Central memory CD4-positive, alpha-beta T cell (primary cell): ENCODE measurements at places on chromosomes 1 and 21.

DNA sequence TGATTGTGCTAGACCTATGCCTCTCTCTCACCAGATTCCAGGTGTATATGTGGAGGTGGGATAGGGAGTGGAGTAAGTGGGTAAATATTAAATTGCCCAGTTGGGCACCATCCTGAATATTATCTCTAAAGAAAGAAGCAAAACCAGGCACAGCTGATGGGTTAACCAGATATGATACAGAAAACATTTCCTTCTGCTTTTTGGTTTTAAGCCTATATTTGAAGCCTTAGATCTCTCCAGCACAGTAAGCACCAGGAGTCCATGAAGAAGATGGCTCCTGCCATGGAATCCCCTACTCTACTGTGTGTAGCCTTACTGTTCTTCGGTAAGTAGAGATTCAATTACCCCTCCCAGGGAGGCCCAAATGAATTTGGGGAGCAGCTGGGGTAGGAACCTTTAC lies at the start of gene FCER1A:
TSS of gene FCER1A (plus strand) at position 242 of the 400 bp plus-strand sequence. CDS start at position 271, 29 bp downstream.
- no peak for DNase-seq

DNA sequence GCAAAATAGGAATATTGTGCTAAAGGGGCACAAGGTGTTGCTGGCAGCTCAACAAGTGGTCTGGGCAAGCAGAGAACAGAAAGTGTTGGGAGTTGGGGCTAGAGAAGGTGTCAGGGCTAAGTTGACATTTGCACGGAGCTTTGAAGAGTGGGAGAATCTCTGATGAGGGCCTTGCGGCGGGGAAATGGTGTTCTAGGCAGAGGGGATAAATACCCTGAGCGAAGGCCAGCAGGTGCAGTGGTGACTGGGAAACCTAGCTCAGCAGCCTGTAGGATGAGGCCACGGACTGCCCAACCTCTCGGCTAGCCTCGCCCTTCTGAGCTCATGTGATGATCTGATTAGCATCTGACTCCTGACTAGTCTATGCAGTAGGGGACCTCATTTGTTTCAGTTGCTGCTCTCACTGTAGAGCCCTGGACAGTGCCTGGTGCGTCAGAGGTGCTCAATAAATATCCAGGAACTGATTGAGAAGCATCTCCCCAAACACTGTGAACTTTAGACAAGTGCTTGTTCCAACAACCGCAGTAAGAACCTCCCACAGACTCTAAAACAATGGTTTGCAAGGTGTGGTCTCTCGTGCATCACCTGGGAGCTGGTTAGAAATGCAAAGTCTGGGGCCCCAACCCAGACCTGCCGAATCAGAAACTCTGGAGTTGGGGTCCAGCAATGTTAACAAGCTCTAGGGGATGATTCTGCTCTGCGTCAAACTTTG lies 1.0 kb upstream of the FOXO6 start:
- DNase-seq, result no peak

GRCh38 chr1:211714154-211714553 lies 38.7 kb upstream of the NEK2 start:
- DNase-seq, result no peak

- DNase-seq, result no peak
These were observed 466.7 kb downstream of the SMYD3 start for GRCh38 chr1:246040200-246040890.

- no peak for DNase-seq
These were observed 14.1 kb downstream of the TMEM53 start for GRCh38 chr1:44660176-44660575.

- no peak for DNase-seq
These were observed 3.0 kb downstream of the DMRTB1 start for GRCh38 chr1:53462193-53462592.

GRCh38 chr1:66692681-66693080 lies 59.6 kb upstream of the DYNLT5 start:
- DNase-seq, result no peak

GRCh38 chr1:78333502-78333901 lies 157.3 kb upstream of the PTGFR start:
- no peak for DNase-seq

- DNase-seq, result no peak
These were observed 60.2 kb downstream of the PBX1 start for GRCh38 chr1:164619006-164619784.

GRCh38 chr1:234745844-234746797 lies 136.1 kb upstream of the IRF2BP2 start:
- DNase-seq, result no peak

- peak; percentile 72 for DNase-seq
These were observed 7.5 kb downstream of the SHISA4 start for GRCh38 chr1:201895913-201896807.

DNA sequence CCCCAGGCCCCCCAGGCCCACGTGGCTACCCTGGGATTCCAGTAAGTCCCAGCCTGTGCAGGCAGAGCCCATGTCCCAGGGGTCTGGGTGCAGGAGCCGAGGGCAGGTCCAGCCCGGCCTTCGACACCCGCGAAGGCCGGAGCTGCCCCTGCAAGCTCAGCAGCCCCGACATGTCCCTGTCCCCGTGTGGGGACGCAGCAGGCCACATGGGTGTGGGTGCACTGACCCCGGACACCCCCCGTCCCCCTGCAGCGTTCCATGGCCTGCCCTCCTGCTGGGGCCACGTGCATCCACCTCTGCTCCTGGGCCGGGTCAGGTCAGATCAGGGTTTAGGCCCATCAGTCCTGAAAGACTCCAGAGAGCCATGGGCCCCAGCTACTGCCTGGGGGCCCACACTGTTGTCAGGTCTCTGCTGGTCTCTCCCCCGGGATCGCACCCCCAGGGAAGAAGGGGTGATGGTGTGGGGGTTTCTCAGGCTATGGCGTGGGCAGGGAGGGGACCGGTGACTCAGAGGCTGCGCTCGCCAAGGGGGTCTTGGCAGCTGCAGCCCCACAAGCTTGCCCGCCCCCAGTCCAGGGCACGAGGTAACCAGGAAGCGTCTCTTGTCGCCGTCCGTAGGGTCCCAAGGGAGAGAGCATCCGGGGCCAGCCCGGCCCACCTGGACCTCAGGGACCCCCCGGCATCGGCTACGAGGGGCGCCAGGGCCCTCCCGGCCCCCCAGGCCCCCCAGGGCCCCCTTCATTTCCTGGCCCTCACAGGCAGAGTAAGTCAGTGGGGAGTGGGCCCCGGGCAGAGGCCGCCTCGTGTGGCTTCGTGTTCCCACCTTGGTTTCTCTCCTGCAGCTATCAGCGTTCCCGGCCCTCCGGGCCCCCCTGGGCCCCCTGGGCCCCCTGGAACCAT lies 37.5 kb downstream of the SLC19A1 start:
- DNase-seq, result no peak

DNA sequence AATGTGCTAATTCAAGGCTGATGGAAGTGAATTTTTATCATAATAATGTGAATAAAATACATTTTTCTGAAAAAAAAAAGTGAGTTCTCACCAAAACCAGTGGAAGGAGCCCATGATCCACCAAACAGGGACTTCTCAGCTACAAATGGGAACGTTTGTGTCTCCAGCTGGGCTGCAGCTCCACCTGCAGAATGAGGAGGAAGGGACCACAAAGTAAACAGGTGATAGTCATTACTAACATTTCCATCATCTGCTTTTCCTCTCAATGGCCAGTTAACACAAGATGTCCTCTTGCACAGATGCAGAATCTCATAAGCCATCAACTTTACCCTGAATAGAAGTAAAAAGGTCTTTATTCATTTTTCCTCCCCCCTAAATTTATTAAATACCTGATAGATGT lies 246.2 kb downstream of the MRPL39 start:
- DNase-seq, result no peak

DNA sequence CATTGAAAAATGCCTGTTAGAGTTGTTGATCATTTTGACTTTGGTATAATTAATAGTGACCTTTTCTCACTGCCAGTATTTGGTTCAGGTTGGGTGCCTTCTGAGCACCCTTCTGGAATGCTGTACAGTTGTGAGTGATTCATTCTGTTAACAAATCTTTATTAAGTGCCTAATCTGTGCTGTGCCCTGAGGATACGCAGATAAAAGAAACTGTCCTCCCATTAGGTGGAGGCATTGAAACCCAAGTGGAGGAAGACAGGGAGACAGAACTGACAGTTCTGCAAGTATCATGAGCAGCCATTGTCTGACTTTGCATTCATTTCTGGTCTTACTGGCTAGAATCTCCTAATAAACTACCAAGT lies 76.1 kb upstream of the ZNF326 start:
- no peak for DNase-seq

DNA sequence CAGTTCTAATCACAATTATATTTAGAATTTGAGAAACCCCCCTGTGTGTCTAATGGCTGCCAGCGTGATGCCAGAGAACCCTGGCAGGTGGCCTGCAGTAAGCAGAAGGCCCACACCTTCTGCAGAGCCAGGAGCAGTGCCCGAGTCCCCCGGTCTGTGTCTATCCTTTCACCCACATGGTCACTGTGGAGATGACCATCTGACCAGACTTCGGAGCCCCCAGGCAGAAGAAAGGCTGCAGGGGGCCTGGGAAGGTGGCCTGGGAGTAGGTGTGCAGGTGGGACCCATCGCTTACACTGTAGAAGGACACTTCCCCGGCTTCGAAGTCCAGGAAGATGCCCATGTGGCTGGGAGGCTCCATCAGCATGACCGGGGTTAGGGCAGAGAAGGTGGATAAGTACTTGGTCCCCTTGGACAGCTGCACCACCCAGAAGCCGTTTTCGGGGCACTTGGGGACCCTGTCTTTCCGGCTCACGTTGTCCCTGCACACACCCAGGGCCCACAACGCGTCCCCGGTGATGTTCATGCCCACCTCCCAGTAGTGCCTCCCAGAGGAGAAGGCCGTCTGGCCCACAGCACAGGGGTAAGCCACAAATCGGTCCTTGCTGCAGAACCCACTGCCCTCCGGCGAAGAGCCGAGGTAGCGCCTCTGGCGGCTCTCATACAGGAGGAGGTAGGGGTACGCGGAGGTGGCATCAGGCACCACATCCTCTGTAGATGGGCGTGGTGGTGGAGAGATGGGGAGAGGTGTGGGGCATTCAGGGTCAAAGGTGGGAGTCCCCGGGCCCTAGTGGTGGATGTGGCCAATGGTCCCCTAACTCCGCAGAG lies 1.6 kb upstream of the TRIM11 start:
- DNase-seq, result no peak

GRCh38 chr1:87888446-87888845 lies 559.8 kb downstream of the LMO4 start:
- DNase-seq, result no peak

GRCh38 chr1:81004011-81004410 lies 796.7 kb upstream of the ADGRL2 start:
- DNase-seq, result no peak

- no peak for DNase-seq
These were observed 8.7 kb downstream of the IL12RB2 start for GRCh38 chr1:67316180-67316902.

- no peak for DNase-seq
These were observed 22.0 kb downstream of the FYB2 start for GRCh38 chr1:56797065-56797685.

GRCh38 chr1:25117233-25117823 lies 115.0 kb downstream of the SYF2 start:
- DNase-seq, result no peak

- DNase-seq, result no peak
These were observed 11.1 kb upstream of the GJA5 start for GRCh38 chr1:147771226-147772125.

DNA sequence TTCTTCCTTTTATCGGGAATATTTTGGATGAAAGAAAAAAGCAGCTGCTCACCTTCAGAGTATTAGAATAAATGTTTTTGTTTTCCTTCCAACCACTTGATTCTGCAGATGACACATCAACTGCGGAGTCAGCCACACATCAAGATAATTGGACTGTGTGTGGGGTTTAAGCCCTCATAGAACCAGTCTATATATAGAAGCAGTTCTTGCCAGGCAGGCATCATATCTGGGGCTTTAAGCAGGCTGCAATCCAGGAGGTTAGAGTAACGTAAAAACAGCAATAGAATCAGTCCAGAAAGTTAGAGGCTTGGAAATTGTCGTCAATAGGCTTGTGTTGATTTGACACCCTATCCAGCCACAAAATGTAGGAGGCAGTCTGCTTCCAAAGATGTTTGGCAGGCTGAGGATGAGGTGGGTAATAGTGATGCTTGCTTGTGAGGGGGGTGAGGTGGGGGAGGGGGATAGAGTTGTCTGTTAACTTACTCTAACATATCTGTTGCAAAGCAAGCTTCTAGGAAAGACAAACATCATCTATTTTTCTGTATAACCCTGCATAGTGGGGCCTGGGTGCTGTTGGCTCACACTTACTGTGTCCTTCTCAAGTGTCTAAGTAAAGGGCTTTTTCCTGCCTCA lies 64.8 kb downstream of the PEX14 start:
- no peak for DNase-seq

DNA sequence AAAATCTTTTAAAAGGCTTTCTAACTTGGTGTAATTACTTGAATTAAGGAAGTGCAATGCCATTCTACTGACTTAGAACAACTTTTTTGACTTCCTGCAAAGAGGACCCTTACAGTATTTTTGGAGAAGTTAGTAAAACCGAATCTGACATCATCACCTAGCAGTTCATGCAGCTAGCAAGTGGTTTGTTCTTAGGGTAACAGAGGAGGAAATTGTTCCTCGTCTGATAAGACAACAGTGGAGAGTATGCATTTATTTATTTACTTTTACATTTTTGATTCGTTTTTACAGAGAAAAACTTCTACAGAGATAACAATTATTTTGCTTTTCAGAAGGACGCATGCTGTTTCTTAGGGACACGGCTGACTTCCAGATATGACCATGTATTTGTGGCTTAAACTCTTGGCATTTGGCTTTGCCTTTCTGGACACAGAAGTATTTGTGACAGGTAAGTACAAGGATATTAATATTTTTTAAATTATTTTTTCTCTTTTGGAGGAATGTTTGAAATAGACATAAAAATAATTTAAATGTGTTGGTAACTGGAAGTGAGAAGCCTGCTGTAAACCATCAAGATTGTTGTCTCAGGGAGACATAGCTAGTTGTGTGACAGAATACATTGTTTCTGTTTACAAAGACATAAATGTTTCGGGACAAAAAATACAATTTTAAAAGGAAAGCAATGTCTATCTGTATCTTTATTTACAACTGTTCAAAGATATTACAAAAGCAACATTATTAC lies at the start of gene PTPRC:
TSS of gene PTPRC (plus strand) at position 147 of the 742 bp plus-strand sequence. CDS start at position 376, 229 bp downstream.
- peak; percentile 57 for DNase-seq

DNA sequence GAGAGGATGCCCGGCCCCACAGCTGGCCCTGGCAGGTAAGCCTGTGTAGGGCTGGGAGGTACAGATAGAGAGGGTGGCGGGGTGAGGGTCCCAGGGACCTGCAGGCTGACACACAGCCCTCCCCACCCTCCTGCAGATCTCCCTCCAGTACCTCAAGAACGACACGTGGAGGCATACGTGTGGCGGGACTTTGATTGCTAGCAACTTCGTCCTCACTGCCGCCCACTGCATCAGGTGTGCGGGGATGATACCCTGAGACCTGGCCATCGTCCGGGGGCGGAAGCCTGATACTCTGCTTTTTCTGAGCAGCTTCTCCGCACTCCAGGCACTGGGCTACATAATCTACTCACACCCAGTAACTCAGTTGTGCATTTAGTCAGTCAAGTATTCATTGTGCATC lies 2.1 kb downstream of the CTRC start:
- no peak for DNase-seq

DNA sequence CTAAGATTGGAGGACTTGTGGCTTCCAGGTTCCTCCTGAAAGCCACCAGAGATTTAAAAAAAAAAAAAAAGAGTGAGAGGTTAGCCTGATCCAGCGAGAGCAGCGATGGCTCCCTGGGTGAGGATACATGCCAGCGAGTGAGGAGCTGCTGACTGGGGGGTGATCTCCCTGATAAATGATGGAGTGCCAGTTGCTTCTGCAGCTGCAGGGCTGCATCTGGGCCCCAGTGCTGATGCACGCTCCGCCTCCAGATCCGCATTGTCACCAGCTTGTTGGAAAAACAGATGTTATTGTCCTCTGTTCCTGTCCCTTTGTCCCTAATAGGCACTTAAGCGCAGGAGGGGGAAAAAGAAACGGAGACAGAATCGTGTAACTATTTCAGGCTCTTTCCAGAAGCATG lies 28.6 kb downstream of the UBIAD1 start:
- no peak for DNase-seq

- no peak for DNase-seq
These were observed 21.3 kb upstream of the PKP1 start for GRCh38 chr1:201261771-201262547.
